ENCODE measurements at places on chromosomes 2 and 18.

DNA sequence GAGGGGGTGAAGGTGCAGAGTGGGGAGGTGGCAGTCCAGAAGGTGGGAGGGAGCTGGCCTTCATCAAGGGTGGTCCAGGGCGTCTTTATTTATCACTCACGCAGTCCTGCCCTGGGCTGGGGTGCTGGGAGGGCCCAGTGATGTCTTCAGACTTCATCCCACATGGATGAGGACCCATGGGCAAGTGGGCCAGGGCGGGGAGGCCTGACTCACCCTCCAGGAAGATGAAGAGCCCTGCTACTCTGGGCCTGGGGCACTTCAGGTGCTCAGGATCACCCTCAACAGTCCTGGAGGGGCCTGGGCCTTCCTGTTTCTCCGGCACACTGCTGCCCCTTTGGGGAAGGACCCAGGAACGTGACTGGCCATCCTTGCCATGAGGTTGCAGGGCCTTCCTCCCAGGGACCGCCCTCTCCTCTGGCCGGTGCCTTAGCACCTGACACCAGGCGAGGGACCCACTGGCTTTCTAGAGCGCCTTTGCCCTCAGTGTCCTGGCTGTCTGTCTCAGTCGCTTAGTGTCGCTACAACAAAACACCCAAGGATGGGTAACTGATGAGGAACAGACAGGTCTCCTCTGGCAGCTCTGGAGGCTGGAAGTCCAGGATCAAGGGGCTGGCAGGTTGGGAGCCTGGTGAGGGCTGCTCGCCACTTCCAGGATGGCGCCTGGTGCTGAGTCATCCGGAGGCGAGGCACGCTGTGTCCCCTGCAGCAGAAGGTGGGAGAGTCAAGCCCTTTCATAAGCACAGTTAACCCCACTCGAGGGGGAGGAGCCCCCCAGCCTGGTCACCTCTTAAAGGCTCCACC is 57.8 kb upstream of the HS6ST1 start:
- DNase-seq: no peak

GRCh38 chr18:78521136-78521535 is 458.5 kb upstream of the SALL3 start:
- DNase-seq: no peak

DNA sequence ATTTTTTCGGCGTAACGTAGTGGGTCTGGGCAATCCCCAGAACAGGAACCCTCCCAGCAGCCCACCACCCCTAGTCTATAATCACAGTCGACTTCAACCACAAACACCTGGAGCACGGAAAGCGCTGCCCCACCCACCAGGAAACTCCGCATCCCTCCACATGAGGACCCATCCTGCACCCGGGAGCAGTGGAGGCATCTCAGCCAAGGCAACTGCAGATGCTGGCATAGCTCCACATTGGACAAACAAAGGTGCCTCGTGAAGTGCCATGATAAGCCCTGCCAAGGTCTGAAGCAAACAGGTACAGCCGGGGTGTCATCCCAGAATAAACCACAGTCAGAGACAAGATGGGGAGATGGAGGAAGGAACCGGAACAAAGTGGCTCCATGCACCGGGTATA is 24.3 kb upstream of the COPS8 start:
- DNase-seq: no peak

DNA sequence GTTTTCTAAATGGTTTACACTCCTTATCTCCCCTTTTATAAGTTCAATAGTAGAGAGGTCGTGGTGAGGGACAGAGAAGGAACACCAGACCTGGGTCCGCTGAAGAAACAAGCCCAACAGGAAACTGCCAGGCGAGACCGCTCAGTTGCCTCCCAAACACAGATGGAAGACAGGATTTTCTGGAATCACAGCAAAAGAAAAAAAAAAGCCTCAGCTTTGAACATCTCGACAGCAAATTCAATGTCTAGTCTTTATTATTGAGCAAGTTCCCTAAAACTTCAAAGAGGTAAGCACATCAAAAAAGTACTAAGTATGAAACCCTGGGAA is 33.5 kb upstream of the GNAL start:
- DNase-seq: no peak

DNA sequence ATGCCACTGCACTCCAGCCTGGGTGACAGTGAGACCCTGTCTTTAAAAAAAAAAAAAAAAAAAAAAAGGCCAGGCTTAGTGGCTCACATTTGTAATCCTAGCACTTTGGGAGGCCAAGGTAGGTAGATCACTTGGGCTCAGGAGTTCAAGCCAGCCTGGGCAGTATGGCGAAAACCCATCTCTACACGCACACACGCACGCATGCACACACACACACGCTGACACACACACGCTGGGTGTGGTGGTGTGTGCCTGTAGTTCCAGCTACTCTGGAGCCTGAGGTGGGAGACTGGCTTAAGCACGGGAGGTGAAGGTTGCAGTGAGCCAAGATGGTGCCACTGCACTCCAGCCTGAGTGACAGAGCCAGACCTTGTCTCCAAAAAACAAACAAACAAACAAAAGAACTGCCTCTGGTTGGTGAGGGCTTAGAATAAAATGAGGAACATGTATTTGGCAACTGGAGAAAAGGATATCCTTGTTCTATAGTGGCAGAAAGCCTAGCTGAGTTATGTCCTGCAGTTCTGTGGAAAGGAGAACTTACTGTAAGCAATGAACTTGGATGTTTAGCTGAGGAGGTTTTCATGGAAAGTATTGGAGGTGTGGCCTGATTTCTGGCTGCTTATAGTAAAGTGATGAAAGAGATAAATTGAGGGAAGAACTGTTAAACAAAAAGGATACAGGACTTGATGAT is 34.0 kb downstream of the HAT1 start:
- DNase-seq: no peak

DNA sequence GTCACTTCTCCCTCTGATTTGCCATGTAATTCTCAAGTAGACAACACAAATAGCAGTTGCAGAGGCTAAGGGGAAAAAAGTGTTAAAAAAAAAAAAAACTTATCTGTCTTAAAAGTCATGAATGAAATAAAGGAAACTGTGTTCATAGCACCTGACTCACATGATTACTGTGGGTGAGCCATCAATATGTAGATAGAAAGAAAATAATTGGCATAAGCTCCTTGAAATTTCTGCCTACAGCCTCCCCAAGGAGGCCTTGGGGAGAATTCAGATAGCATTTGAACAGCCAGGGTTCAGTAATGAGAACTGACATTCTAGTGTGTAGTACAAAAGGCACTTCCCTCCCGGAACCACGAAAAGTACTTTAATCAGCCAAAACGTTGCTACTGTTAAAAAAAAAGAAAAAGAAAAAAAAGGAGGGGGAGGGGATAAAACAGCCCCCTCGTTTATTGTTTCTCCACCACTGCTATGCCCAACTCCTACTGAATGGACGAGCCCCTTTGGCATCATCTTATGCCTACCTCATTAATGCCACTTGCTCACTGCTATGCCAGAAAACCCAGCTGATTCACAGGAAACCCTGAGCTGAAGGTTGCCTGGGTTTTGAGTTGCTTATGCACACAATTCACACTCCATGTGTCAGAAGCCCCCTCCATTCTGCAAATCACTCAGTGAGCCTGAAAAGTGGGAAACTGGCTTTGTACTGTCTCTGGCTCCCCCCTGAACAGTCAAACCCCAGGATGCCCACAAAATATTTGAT is 65.5 kb upstream of the KLF7 start:
- DNase-seq: no peak

- no peak for DNase-seq
These were observed 175.1 kb upstream of the DDX18 start for GRCh38 chr2:117639401-117639800.

GRCh38 chr2:1420746-1421480 is 7.7 kb downstream of the TPO start:
- DNase-seq: no peak

DNA sequence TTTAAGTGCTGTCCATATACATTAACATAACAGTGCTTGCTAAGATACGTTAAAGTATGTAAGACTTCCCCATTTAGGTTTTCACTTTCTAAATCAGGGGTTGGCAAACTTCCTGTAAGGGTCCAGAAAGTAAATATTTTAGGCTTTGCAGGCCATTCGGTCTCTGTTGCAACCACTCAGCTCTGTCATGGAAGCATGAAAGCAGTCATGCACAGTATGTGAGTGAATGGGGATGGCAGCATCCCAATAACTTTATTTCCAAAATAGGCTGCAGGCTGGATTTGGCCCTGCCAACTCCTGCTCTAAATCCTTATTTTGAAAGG is 128.7 kb downstream of the PLA2R1 start:
- no peak for DNase-seq

DNA sequence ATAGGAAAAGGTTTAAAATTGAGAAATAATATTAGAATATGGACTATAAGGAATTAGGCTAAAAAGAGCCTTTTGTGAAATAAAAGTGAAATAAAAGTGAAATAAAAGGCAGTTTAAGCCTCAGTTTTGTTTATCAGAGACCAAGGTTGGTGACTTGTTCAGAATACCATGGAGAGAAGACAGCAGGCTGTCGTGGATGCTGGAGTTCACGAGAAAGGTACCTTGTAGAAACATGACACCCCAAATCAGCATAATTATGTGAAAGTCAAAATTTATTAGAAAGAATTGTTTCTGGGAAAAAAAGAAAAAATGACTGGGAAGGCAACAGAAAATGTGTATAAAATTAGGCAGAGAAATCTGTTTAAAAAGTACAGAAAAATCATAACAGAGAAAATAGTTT is 46.5 kb upstream of the SPAG16 start:
- DNase-seq: no peak

- peak; percentile 89 for DNase-seq
These were observed 213.9 kb downstream of the TFCP2L1 start for GRCh38 chr2:121071034-121071504.

- no peak for DNase-seq
These were observed 30.8 kb downstream of the AAK1 start for GRCh38 chr2:69612707-69613106.

DNA sequence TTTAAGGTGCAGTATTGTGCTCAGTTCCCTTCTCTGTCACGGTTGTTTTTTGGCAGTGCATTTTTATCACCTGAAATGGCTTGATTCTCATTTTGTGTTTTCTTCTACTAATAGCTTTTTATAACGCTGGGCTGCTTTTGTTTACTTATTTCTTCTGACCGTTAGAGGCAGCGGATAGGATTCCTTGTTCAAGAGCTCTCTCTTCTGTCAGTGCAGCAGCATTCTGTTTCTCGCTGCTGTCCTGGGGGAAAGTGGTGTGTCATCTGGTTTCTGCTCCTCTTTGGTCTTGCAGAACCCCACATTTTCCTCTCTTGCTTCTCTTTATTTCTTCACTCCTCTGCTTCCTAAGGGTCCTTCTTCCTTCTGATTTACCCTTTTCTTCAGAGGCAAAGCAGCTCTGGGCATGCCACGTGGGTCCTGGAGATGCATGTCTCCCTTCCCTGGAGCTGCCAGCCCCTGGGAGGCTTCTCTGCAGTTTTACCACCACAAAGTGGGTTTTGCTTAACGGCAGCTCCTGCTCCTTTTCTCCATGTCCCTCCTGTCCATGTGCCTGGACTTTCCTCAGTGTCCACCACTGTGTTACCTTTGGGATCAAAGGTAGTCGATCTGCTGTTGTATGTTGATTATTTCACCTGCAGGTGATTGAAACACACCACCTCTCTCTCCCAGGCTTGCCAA is 47.3 kb upstream of the SNTG2 start:
- no peak for DNase-seq

GRCh38 chr2:165428926-165429325 is 40.6 kb upstream of the CSRNP3 start:
- DNase-seq: no peak

- peak; percentile 67 for DNase-seq
These were observed 45.1 kb downstream of the RHOB start for GRCh38 chr2:20491739-20492531.

GRCh38 chr18:79498662-79499061 is 102.9 kb downstream of the NFATC1 start:
- no peak for DNase-seq

DNA sequence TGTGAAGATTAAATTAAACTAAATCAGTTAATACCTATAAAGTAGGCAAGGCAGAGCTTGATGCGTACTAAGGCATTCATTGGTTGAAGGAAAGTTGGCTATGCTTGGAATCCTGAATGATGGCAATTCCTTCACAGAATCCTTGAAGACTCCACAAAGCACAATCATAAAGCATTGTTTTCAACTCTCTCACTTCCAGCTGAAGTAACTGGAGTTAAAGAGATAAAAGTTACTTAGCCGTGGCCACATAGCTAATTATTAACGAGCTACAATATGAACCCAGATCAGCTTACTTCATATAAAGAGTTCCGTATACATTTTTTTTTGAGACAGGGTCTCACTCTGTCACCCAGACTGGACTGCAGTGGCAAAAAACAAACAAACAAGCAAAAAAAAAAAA is 483.9 kb upstream of the DDX18 start:
- DNase-seq: no peak

DNA sequence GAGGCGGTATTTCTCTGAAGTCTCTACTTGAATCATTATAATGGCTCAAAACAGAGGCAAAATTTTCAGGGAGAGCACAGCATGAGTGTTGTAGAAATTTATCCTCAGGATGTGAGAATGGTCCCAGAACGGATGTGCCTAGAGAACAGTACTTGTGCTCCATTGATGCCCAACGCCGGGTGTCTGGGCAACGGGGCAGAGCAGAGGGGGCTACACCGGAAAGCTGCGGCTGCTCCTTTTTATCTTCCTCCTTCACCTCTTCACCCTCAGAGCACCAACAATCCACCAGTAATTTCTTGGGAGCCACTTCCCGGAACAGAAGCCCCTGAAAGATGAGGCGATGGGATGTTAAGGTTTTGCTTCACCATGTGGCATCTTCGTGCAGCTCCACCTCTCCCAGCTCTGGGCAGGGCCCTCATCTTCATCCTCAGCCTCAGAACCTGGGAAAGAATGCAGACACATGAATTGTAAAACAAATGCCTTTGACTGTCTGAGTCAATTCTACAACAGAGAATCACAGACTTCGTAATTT is 71.5 kb downstream of the PTGR3 start:
- no peak for DNase-seq

GRCh38 chr2:235325151-235325550 is 168.7 kb upstream of the AGAP1 start:
- no peak for DNase-seq

- no peak for DNase-seq
These were observed 377.3 kb upstream of the POU3F3 start for GRCh38 chr2:104476563-104476988.

GRCh38 chr2:201901786-201902185 is 95.4 kb downstream of the CDK15 start:
- DNase-seq: no peak
